ENCODE measurements at places on chromosomes 5 and 9. TPM values are rescaled to one million over a fixed set of nuclear protein-coding genes. Genes with fewer than 3 reads are reported as not detected.

DNA sequence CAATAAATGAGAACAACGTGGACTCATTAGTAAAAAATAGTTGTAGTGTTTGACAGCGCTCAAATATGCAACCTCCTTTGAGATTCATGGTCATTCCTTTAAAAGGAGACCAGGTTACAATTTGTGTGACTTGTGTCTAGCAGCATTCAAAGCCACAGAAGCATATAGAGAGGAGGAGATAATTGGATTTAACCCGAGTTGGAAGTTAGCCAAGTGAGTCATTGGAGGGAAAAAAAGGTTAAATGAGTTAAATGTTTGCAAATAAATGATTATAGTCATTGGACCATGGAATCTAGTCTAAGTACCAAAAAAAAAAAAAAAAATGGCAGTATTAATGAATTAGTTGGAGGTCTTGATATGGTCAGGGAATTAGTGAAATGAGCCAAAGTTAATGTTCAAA, 90.9 kb downstream of the ITGA1 start:
- DNase-seq = no peak

DNA sequence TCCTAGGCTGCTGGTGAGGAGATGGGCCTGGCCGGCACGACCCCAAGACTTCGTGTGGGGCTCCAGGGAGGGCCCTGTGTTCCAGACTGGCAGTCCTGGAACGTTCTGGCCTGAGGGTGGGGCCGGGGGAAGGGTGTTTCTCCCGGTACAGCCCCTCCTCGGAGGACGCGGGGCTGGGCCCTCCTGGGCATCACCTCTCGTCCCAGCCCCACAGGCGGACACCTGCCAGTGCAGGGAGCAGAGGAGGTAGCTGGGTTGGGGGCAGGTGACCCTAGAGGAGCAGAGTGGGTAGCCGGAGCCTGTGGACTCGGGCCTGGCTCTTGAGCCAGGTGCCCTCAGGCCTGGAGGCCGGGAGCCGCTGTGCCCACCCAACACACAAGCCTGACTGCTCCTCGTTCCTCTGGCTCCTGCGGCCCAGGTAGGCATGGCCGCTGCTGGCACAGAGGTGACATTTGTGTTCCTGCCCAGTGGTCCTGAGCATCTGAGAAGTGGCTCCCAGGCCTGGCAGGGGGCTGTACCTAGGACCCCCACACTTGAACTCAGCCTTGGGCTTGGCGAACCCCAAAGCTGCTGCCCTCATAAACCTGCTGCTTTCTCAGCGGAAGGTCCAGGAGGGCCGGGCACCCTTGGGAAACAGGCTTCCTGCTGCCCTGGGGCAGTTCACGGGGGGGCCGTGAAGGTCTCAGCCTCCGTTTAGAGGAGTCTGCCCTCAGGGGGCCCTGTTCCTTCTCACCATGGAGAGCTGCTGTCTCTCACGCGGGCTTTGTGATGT, 817 bp downstream of the SLC6A19 start:
- DNase-seq = no peak

DNA sequence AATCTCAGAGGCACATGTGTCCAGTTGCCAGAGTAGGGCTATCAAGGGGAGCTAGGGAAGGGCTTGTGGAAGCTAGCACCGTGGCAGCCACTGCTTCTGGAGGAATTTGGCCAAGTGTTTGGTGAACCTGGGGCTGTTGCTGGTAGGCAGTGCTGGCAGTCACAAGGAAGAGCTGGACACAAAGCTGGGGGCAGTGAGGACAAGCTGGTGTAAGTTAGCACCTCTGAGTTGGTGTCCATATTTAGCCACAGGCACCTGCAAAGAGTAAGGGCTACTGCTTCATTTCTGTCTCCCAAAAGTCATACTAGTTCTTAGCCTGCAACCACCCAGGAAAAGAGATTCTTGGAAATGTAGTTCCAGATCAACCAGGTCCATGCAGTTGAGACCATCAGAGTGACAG, 359.4 kb downstream of the CSNK1G3 start:
- DNase-seq = no peak

DNA sequence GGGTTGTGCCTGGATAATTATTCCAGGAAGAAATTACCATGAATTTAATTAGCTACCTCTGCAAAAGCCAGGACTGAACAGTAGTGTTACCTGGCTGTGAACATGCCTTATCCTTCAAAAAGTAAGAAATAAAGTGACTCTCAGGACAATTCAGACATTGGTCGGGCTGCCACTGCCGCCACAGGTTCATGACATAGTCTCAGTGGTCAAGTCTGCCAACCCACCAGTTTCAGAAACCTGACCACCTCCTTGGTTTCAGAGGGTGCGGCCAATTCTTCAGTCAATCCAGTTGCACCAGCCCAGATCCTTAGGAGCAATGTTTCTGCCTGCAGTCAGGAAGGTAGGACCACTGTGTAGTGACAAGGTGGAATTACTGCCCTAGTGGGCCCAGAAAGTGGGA, 593.1 kb upstream of the DAB2 start:
- no peak for DNase-seq

- no peak for DNase-seq
Measured at GRCh38 chr5:79488058-79488457, 25.9 kb downstream of the HOMER1 start.

SH3GL2 gene
- not detected for total RNA-seq

NUDT12 gene
- 0.20 TPM for total RNA-seq

TMEM174 gene
- not detected for total RNA-seq

IL31RA gene
- total RNA-seq = 3.0 TPM

- DNase-seq = no peak
Measured at GRCh38 chr5:34547300-34548085, 108.6 kb upstream of the RAI14 start.

DNAI1 gene
- total RNA-seq = not detected

FCN1 gene
- total RNA-seq = not detected

PRELID2 gene
- 7.9 TPM for total RNA-seq

GRCh38 chr5:181204826-181205760, at the start of gene TRIM7:
TRIM7 (minus strand) TSS chr5:181205196; CDS start chr5:181205110, 86 bp downstream.
- no peak for DNase-seq

GRCh38 chr5:150061538-150061995, 24.8 kb downstream of the CSF1R start:
- DNase-seq = no peak

ZNF474 gene
- total RNA-seq = not detected

DOK3 gene
- 18.0 TPM for total RNA-seq

DNA sequence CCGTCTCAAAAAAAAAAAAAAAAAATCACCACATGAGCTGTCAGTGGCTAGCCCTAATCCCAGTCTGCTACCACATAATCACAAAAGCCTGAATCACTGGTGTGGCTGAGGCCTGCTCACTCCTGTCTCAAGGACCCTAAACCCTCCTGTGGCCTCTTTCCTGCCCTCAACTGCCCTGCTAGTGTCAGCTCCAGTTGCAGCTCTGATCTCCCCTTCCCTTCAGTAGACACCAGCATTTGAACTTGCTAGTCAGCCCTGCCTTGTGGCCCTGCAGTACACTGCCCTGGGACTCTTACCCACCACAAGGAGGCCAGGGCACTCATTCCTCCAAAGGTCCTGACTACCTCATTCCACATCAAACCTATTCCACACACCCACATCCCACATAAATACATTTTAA, 9.5 kb upstream of the P4HA2 start:
- no peak for DNase-seq

DNA sequence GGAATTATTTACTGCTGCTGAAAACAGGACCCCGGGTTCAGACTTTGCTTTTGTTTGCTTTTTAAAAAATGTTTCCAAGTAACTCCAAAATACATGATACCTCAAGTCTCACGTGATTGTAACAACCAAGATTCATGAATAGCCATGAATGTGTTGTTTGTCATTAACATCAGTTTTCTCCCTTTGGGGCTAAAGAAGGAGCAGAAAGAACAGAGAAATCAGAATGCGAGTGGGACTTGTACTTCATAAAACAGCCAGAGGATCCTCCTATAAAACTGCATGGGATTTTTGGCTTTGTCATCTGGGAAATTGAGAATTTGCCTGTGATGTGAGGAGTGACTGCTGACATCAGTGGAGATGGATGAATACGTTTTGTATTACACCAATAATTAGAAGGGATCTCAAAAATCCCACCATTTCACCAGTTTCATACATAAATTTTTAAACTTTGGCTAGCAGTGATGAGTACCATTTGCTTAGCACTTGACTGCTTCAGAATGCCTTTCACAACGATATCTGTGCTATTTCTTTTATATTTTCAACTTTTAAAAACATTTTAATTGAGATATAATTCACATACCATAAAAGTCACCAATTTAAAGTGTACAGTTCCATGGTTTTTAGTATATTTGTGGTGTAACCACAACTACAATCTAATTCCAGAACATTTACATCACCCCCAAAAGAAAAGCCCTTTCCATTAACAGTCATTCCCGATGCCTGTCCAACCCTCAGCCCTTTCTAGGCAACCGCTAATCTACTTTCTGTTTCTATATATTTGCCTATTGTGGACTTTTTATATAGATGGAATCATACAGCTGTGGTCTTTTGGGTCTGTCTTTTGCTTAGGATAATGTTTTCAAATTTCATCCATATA, 126.9 kb upstream of the ANKRD55 start:
- no peak for DNase-seq

GLRA1 gene
- not detected for total RNA-seq

- no peak for DNase-seq
Measured at GRCh38 chr9:74147906-74148305, 349.2 kb upstream of the RORB start.

DNA sequence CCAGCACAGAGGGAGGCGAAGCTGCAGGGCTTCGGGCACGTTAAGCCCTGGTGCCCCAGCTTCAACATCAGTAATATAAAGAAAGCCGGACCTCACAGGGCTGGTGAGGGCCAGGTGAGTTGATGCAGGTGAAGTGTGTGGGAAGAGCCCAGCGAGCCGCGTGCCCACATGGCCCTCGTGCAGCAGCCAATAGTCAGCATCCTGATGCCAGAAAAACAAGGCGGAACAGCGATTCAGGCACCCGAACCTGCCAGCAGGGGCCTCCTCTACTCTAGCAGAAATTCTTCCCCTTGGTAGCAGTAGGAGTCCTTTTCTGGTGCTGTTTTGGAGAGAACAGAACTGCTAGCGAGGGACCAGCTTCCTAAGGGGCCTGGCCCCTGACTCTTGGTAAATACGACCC, 7.8 kb downstream of the MED10 start:
- DNase-seq = no peak

AHRR gene
- total RNA-seq = 4.1 TPM

- no peak for DNase-seq
Measured at GRCh38 chr9:108270561-108270960, 585.2 kb downstream of the ACTL7B start.

GRCh38 chr5:138875946-138876345, 811 bp upstream of the LRRTM2 start:
- no peak for DNase-seq

All from natural killer cell treated with Interleukin-12 subunit alpha and Interleukin-12 subunit beta and Interleukin-15 and Interleukin-18, amount 100 ng/mL, for 72 hours (primary cell).